ENCODE measurements at places on chromosomes 3 and 15.

- no peak for DNase-seq
Measured at GRCh38 chr3:27729325-27729724, 7.2 kb upstream of the EOMES start.

DNA sequence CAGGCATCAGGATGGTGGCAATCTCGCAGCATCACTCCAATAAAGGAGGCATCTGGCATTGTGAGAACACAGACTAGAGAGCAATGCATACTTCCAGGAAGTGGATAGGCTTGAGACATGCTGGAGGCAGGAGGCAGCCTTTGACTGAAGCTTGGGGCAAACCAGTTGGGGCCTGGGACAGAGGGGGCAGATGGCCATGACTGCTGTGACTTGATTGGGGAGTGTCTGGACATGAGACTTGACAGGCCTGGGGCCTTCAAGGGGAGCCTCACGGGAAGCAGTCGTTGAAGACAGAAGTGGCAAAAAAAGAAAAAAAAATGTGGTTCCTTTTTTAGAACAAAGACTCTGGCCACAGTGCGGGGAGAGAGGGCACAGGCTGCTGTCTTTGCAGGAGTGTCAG, 44.7 kb upstream of the CHRNA7 start:
- DNase-seq: no peak

DNA sequence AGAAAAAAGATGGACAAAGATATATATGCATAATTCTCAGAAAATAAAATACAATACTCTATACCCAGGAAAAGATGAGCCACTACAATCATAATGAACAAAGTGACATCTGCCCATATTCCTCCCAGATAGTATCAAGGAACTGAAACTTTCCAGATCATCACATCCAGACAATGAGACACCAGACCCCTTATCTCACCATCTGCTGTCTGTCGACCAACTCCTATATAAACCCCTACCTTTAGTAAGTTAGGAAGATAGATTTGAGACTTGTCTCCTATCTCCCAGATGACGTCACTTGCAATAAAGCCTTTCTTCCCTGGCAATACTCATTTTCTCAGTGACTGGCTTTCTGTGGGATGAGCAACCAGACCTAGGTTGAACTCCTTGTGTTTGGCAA, 1071.6 kb downstream of the PLOD2 start:
- DNase-seq: no peak

- no peak for DNase-seq
Measured at GRCh38 chr3:49421890-49422378, 339 bp downstream of the AMT start.

GRCh38 chr3:11832981-11833905, 13.4 kb downstream of the TAMM41 start:
- DNase-seq: no peak

DNA sequence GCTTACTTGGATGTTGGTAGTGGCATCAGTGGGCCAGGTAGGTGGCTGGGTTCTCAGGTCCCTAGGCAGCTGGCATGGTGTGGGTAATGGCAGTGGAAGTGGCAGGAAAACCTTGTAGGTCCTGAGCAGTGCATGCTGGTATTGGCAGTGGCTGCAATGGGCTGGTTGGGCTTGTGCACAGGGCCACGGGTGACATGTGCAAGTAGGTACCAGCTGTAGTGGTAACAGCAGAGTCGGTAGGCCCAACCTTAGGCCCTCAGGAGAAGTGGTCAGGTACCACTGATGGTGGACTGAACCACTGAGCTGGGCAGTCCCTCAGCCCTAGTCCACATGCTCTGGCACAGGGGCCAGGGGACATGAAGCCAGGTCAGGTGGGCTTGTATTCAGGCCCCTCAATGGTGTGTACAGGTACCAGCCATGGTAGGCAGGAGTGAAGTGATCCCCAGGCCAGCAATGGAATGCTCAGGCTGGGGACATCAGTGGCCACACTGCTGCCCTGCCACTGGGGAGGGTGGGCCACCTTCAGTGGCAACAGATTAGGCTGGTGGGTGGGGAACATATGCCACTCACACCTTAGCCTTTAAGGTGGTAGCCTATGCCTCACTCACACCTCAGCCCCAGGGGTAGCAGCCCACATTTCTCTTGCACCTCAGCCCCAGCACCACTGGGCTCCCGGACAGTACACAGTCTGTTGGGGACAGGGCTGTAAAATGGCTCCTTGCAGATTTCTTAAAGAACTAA, 118.1 kb downstream of the LRRK1 start:
- DNase-seq: no peak

DNA sequence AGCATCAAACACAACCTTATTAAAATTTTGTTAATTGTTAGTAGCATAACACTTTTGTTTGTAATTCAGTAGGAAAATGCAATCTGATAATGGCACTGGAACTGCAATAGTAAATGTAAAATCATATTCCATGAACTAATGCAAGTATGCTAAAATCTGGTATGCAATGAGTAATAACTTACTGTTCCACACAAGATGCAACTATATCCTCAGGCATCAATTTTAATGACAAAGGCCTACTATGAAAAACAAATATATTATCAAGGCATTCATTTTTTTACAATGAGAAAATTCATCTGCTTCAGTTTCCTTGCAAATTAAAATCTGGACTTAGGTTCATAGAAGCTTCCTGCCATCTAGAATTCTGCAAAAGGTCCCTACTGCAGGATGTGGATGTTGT, 1.4 kb upstream of the NSMCE3 start:
- no peak for DNase-seq

DNA sequence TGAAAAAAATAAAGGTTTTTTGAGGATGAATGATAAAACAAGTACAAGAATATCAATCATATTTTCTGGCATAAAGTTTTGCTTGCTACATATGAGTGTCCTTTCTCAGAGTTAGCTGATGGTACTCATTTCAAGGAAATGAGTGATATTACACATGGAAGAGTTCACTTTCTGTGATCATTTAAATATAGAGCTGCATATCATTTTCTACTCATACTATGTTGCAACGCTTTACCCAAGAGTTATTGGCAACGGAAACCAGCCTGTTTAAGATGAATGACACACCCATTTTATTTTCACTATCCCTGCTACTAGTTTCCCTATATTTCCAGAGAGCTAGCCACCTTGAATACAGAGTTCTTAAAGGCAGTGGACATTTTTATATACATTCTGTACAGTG, 35.4 kb upstream of the RBMS3 start:
- DNase-seq: no peak

GRCh38 chr3:155411500-155412223, 118.2 kb upstream of the STRIT1 start:
- no peak for DNase-seq

- no peak for DNase-seq
Measured at GRCh38 chr3:141237701-141238521, 6.3 kb downstream of the PXYLP1 start.

- no peak for DNase-seq
Measured at GRCh38 chr3:46893763-46894162, 16.2 kb downstream of the PTH1R start.

DNA sequence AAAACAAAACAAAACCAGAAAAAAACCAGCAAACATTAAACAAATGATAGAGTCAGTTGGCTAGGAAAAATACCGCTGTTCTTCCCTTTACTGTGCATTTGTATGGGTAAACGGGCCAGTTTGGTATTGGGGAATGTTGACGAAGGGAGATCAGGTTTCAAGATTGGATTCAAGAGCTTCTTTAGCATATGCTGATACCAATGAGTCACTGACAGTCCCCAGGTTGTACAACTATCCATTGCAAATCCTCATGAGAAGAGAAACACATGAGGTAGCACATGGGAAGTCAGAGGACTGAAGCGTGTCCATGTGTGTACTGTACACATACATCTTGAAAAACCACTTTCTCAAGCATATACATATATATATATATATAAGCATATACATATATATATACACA, 25.6 kb downstream of the TIGIT start:
- no peak for DNase-seq

DNA sequence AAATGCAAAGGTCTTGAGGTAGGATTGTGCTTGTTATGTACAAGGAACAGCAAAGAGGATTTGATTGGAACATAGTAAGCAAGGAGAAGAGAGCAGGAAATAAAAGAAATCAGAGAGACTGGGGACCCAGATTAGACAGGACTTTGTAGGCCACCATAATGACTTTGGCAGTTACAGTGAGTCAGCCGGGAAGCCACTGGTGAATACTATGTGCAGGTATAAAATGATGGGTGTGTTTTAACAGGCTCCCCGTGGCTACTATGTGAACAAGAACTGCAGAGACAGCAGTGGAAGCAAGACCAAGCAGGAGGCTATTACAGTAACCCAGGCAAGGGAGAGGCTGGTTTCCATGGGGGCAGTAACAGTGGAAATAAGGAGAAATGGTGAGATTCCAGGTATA, 55.2 kb downstream of the NPTN start:
- DNase-seq: no peak

GRCh38 chr15:83099290-83099689, 8.2 kb upstream of the TM6SF1 start:
- DNase-seq: no peak

- no peak for DNase-seq
Measured at GRCh38 chr15:69725957-69726356, 273.3 kb downstream of the RPLP1 start.

DNA sequence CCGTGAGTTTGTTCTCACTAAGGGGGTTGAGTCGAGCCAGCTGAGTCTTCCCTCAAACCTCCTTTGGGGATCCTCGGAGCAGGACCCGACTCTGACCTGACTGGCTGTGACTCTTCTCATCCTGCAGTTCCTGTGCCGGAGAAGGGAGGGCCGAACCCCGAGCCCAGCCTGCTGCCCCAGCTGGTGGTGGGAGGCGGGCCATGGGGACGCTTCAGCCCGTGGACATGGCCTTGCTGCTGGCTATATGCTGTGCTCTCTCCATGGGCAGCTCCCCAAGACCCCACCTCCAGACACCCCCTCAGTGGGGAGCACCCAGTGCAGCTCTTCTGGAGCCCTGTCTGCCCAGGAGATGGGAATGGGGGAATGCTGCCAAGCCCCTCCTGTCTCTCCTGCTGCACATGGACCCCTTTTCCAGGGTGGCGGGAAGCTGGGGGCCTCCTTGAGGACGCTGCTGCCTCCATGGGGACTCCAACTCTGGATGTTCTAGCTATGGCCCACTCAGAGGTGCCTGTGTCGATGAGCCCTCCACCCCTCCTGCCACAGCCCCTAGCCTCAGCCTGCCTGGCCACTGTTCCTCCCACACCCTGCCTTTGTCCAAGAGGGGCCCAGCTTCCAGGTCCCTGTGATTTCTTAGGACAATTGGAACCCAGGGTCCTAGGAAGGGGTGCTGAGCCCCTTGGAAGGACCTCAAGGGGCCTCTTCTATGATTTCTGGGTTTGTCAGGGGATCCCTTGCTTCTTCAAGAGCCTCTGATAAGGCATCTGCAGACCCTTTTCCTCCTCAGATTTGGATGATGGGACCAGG, 12.8 kb downstream of the C15orf39 start:
- DNase-seq: no peak

DNA sequence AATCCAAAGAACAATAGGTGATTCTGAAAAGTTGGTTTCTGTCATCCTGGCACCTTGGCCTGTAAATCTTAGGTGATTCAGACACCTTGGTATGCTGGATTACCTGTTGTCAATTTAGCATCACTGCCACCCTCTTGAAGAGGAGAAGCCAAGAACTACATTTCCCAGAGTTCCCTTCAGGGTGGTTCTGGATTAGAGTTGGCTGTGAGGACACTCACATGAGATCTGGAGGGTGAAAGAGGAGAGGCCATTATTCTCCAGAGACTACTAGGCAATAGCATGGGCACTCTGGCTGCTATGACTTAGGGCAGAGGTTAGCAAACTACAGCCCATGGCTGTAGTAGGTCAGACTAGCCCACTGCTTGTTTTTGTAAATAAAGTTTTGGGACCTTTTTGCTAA, 41.7 kb upstream of the CORO2B start:
- DNase-seq: no peak

- DNase-seq: no peak
Measured at GRCh38 chr3:141525814-141526213, 39.0 kb downstream of the RASA2 start.

- no peak for DNase-seq
Measured at GRCh38 chr15:84009616-84010015, 226.0 kb upstream of the GOLGA6L4 start.

- DNase-seq: no peak
Measured at GRCh38 chr15:63491979-63492378, 12.4 kb upstream of the USP3 start.

DNA sequence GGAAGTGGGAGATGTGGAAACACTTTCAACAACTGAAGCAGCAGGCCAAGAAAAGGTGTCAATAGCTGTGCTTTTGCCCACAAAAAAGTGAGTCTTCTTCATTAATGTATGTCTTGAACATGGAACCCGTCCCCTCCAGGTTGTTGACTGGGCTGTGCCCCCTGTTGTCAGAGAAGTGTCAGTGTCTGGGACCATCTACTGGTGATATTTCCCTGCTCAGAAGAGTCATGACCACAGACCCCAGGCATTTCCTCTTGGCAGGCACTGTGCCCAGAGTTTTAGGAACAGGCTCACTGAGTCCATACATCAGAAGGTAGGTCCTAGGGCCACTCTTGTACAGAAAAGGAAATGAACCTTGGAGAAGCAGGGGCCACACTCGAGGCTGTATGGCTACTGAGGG, 54.8 kb upstream of the LARS2 start:
- DNase-seq: no peak

DNA sequence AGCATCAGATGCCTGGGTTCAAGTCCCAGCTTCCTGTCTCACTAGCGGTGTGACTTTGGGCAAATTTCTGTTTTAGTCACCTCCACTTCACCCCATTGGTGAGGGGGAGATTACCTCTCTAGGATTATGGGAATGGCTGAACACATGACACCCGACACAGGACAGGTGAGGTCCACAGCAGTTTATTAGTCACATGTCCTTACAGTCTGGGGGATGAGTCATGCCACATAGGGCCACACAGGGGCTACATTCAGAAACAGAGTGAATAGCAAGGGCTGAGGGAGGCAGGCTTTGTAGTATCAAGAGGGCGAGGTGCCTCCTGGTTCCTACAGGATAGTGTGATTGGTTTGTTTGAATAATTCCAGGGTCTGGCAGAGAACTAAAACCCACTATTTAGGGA, 15.2 kb upstream of the ITGA11 start:
- no peak for DNase-seq

DNA sequence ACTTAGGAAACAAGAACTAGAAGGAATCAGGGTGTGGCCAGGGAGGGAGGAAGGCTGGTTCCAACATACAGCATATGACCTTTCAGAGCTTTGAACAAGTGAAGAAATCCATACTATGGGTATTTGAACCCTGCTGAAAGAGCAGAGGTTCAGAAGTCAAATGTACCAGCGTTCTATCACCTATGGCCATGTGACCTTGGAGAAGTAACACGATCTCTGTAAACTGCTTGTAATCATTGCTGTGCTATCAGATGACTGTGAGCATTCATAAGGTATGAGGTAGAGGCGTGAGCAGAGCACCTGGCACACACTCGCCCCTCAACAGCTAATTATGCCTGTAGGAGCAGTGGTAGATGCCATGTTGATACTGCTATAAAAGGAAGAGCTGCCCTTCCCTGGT, 55.2 kb downstream of the KLHL6 start:
- no peak for DNase-seq

DNA sequence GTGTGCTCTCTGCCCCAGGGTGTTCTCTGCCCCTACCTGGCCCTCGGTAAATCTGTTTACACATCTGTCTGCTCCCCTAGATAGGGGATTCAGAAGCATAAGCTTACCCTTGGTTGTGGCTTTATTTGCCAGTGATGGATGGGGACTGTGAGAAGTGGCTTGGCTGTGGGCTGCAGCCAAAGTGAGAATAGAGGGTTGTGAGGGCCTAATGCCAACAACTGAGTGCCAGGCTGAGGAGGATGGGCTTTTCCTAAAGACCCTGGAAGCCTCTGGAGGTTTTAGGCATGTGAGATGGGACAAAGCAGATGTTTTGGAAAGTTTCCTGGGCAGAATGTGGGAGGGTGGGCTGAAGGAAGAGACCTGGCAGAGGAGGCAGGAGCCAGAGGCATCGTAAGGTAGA, 15.4 kb upstream of the APEH start:
- no peak for DNase-seq

Measured in stimulated activated CD8-positive, alpha-beta memory T cell treated with anti-CD3 and anti-CD28 coated beads, Interleukin-4, amount 100 ng/mL, for 1 hour (primary cell).